Gastrocnemius medialis (tissue), 4 donors: ENCODE measurements at places on chromosomes 1 and 21. TPM values are rescaled to one million over a fixed set of nuclear protein-coding genes. Genes with fewer than 3 reads are reported as not detected.

DNA sequence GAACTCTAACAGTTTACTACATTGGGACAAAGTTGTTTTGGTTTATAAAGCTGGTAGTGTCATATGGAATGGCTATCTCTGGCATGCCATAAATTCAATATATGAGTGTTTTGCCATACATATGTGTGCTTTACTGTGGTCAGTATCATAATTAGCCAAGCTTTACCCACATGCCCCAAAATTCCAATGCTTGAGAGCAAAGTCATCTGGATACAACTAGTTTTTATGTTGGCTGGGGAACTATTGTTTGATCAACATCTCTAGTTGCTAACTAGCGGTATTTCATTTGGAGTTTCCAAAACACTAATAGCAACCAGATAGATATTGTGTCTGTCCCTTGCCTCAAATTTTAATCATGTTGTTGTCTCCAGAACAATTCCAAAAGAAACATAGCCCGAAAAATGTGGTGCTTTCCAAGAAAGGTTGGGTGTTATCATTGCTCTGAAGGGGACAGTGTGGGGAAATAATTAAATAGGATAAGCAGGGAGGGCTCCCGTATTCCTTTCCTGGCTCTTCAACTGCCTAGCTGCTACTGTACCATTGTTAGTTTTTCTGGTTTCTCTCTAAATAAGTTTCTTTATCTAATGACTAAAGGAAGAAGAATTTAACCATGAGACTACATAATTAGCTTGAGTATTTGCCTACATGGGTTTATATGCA lies 136.1 kb downstream of the TGFB2 start:
- no peaks in the 10 kb centered on the region for H3K27me3 ChIP-seq
- DNase-seq: no peak
- no peaks in the 10 kb centered on the region for H3K36me3 ChIP-seq
- no peak overlapping the region for H3K4me3 ChIP-seq
- H3K27ac ChIP-seq: no peak overlapping the region

- no peak for DNase-seq
- H3K27ac ChIP-seq: no peak overlapping the region
- no peaks in the 10 kb centered on the region for H3K27me3 ChIP-seq
- H3K36me3 ChIP-seq: no peaks in the 10 kb centered on the region
- H3K4me1 ChIP-seq: peaks cover 5% of the 10 kb centered on the region
Observed at GRCh38 chr1:169764919-169765318, 29.8 kb downstream of the METTL18 start.

DNA sequence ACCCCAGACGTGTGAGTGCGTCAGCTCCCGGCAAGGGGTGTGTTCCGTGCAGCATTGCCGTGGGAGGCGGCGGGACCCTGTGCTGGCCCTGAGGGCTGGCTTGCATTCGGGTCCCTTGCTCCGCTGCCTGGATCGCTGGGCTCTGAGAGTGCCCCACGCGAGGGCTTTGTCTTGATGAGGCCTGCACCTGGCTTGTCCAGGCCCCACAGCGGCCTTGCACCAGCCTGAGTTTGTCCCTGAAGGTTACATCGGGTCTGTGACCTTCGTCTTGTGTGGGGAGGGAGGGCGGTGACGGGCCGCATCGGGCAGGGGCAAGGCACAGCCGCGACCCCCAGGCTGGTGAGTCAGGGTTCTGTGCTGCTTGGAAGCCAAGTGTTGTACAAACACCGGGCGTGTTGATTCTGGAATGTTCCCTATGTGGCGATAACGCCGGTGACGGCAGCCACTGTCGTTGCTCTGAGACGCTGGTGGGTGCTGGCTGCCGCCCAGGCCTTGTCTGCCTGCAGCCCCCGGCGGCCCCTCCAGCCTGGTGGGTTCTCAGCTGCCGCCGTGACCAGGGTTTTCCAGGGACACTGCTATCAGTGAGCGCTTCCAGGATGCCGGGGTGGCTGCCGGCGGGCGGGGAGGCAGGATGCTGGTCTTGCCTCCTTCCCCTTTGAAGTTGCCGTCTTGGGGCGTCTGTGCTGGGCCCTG lies 42.9 kb downstream of the SLX9 start:
- no peak for DNase-seq
- H3K36me3 ChIP-seq: no peaks in the 10 kb centered on the region
- no peak overlapping the region for H3K4me3 ChIP-seq
- H3K27me3 ChIP-seq: no peaks in the 10 kb centered on the region
- no peak overlapping the region for H3K27ac ChIP-seq

- no peak for DNase-seq
- peaks cover 96% of the 10 kb centered on the region for H3K4me1 ChIP-seq
Observed at GRCh38 chr21:37435120-37435519, 68.5 kb downstream of the DYRK1A start.

DNA sequence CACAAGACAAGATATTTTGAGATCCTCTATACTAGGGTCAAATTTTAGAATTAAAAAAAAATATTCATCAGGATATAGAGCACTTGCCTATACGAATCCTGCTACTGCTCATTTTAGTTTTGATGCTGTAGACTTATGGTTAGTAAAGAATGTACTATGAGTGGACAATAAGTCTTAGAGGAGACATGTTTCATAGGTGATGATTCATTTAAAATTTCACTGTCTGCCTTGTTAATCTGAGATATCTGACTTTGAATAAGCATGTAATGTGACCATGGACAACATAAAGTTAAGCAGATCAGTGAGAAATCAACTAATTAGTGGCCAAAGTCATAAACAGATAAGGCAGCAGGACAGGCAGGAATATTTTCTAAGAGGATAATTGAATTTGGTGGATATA lies 106.8 kb upstream of the HP1BP3 start:
- no peaks in the 10 kb centered on the region for H3K36me3 ChIP-seq
- H3K27ac ChIP-seq: no peak overlapping the region
- DNase-seq: no peak
- H3K27me3 ChIP-seq: no peaks in the 10 kb centered on the region
- H3K4me1 ChIP-seq: no peaks in the 10 kb centered on the region
- no peak overlapping the region for H3K4me3 ChIP-seq

- DNase-seq: no peak
- H3K27ac ChIP-seq: no peak overlapping the region
- no peaks in the 10 kb centered on the region for H3K36me3 ChIP-seq
- H3K4me3 ChIP-seq: no peak overlapping the region
- H3K4me1 ChIP-seq: no peaks in the 10 kb centered on the region
Observed at GRCh38 chr1:205054013-205054412, 11.0 kb downstream of the CNTN2 start.

DNA sequence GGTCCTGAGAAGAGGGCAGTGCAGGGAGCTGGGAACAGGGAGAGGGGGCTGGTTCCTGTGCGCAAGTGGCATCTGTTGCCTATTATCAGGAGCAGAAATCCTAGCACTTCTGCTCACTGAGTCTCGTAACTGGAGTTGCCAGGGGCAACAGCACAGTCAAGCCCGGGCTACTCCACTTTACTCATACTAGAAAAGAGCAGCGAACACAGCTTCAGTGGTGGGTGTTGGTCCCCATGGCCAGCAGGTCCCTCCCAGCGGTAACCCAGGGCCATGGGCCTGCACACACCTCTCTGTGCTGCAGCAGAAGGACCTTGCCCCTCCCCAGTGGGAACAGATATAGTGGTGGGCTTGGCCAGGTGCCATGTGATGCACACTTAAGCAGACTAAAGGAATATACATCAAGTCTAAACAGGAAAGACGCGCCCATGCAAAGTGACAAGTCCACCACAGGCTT lies 8.5 kb downstream of the PYCR2 start:
- H3K4me3 ChIP-seq: no peak overlapping the region
- no peak for DNase-seq
- no peaks in the 10 kb centered on the region for H3K27me3 ChIP-seq
- H3K36me3 ChIP-seq: no peaks in the 10 kb centered on the region
- peaks cover 6% of the 10 kb centered on the region for H3K4me1 ChIP-seq
- H3K27ac ChIP-seq: no peak overlapping the region

DNA sequence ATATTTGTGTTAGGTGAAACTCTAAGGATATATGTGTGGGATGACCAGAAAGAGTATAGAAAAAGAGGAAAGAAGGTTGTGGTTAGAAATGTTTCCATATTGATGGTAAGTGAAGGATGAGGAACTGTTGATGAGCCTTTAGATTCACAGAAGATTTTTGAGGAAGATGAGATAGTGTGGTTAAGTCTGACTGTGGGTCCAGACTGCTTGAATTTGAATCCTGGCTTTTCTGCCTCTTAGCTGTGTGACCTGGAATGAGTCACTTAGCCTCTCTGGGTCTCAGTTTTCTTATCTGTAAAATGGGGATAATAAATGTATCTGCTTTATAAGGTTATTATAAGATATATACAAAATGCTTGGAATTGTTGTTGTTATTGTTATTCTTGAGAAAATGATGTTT lies 27.5 kb downstream of the RGL1 start:
- no peaks in the 10 kb centered on the region for H3K36me3 ChIP-seq
- no peak for DNase-seq
- no peak overlapping the region for H3K4me3 ChIP-seq

The BSND gene
- total RNA-seq: not detected
